Liver (tissue), 10 donors: ENCODE measurements at places on chromosomes 1 and 21. TPM values are rescaled to one million over a fixed set of nuclear protein-coding genes. Genes with fewer than 3 reads are reported as not detected.

The ADCY10 gene
- 0.89 TPM for total RNA-seq

The IFFO2 gene
- total RNA-seq = 2.6 TPM

The TMEM240 gene
- total RNA-seq = 0.33 TPM

The ADAM30 gene
- not detected for total RNA-seq

The ANXA9 gene
- 18.2 TPM for total RNA-seq

DNA sequence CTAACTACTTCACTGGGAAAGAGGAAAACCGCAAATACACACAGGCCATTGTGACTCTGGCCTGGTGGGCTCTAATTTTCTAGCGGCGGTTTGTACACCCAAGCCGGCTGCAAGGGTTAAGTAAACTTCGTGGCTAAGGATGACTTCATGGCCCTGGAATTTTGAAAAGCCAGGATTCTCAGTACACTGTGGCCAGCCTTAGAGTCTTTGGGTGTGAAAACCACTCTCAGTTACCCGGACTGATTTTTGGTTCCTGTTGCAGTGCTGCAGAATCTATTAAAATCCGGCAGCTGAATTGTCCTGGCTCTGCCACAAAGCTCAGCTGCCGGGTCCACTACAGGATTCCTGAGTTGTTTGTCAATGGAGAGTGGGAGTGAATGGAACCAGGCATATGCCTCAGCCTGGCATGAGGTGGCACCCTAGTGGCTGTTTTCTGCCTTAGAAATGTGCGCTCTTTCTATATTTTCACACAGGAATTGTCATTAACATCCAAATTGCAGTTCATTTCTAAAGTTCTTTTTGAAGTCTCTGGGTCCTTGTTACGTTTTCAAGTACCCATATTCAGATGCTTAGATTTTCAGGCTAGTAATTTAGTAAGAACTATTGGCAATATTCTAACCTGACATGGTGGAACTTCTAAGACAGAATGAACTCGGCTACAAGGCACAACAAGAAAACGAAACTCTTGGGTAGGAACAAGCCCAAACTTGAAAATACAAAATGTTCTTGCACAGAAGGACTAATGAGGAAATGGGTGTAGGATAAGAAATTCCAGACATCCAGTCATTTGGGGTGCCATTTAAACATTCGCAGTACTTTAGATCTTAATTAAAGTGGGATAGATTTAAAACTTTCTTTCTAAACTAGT lies 255.9 kb downstream of the NFIA start:
- peaks cover 46% of the 10 kb centered on the region for H3K4me1 ChIP-seq
- no peaks in the 10 kb centered on the region for H3K36me3 ChIP-seq
- DNase-seq = no peak
- H3K4me3 ChIP-seq = no peak overlapping the region
- H3K27ac ChIP-seq = peak overlapping the region; percentile 61
- H3K27me3 ChIP-seq = no peaks in the 10 kb centered on the region

- no peak overlapping the region for H3K27ac ChIP-seq
- no peaks in the 10 kb centered on the region for H3K27me3 ChIP-seq
- no peak overlapping the region for H3K4me3 ChIP-seq
- H3K36me3 ChIP-seq = no peaks in the 10 kb centered on the region
- peaks cover 9% of the 10 kb centered on the region for H3K4me1 ChIP-seq
Observed at GRCh38 chr1:28867850-28868249, 46.5 kb upstream of the EPB41 start.

- no peak overlapping the region for H3K27ac ChIP-seq
- no peaks in the 10 kb centered on the region for H3K27me3 ChIP-seq
Observed at GRCh38 chr1:165328136-165328535, 28.4 kb downstream of the LMX1A start.

GRCh38 chr1:245990315-245991022 lies 516.6 kb downstream of the SMYD3 start:
- H3K4me1 ChIP-seq = no peaks in the 10 kb centered on the region
- no peaks in the 10 kb centered on the region for H3K36me3 ChIP-seq
- no peak for DNase-seq
- no peak overlapping the region for H3K4me3 ChIP-seq
- no peak overlapping the region for H3K27ac ChIP-seq
- H3K27me3 ChIP-seq = no peaks in the 10 kb centered on the region
